Glomerular endothelial cell (primary cell): ENCODE measurements at places on chromosomes 2 and 18.
A peak's percentile ranks its signal among the peaks of the same experiment; 100 is the strongest.

GRCh38 chr2:203796248-203797010 lies 71.1 kb upstream of the CTLA4 start:
- DNase-seq: no peak

- no peak for DNase-seq
Observed at GRCh38 chr18:66668706-66669105, 64.8 kb upstream of the CDH19 start.

GRCh38 chr2:68591225-68591624 lies 52.2 kb upstream of the PROKR1 start:
- no peak for DNase-seq

- no peak for DNase-seq
Observed at GRCh38 chr18:62523631-62524439, 1.0 kb downstream of the ZCCHC2 start.

DNA sequence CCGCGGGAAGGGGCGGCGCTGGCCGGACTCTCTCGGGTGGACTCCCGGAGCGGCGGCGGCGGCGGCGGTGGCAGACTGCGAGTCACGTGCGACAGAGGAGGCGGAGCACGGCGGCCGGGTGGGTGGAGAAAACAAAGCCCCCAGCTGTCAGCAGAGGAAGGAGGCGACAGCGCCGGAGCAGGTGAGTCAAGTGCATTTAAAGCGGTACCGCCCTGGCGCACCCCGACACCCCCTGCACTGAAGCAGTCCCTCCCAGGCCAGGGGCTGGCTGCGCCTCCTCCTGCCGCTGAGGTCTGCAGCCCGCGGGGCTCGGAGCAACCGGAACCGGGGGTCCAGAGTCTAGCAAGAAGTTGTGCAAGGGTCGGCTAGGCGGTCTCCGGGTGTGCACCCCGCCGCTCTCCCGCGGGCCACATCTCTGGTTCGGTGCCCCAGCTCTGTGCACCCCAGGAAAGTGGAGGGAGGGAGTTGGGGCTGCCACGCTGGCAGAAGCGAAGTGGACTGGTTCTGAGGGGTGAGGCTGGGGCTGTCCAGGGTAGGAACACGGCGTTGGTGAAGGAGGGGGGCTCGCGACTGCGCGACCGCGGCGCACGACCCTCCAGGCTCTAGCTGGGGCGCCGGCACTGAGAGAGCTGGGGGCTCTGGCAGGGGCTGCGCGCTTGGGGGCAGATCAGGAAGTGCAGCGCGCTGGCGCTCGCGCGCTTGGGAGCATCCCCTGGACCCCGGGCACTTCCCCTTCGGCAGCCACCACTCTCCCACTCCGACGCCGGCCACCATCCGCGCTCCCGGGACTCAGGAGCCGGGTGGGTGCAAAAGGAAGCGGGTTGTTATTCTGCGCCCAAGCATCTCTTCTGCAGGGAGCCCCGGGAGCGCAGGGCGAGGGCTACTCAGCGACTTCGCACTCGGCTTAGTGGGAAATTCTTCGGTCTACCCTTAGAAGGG lies 64.0 kb upstream of the MAPRE2 start:
- no peak for DNase-seq

DNA sequence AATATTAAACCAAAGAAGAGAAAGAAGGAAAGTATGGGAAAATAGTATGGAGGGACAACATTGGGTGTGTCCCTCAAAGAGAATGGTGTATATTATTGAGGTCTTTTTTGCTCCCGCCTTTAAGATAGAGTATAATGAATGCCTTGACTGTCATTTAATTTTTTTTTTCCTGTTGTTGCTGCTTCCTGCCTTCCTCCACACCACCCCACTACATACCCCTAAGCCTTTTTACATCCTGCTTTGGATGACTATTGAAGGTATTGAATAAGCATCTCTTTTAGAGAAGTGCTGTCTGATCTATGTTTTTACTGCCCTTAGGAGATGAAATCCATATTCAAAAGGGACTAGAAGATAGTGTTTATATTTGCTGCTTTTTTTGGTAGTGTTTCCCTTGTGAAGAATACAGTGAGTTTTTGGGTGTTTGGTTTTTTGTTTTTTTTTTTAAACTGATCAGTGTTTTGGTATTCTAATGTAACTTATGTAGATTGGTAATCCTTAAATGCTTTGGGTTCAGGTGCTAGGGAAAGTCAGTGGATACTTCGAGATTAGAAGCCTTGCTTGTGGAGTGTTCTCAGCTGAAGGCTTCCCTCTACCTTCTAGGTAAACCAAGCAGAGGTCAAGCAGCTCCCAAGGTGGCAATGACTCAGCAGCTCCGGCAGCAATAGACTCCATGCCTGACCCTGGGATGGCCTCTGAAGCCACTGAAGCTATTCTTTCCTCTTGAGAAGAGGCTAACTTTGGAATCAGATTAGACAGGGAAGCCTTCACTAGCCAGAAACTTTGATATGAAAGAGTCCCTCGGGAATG lies 5.0 kb downstream of the FZD7 start:
- DNase-seq: no peak

GRCh38 chr2:118860506-118860905 lies 13.1 kb upstream of the EN1 start:
- DNase-seq: no peak

- DNase-seq: no peak
Observed at GRCh38 chr2:59561281-59561680, 992.2 kb downstream of the BCL11A start.

DNA sequence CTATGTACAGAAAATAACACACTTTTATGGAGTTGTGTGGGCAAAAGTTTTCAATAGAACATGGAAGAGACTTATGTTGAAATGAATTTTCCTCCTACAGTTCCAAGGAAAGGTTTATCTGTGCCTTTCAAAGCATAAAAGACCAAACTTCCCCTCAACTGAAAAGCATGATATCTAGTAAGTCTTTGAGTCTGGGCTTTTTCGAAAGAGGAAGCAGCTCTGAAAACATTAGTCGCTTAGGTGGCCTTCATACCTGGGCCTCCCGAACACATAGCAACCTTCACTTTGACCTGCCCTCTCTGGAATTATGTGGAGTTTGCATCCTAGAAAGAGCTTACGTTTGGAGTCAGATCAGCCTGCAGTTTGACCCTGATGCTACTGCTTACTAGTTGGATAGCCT lies 4.8 kb upstream of the CAPN14 start:
- DNase-seq: no peak

- no peak for DNase-seq
Observed at GRCh38 chr2:171483793-171484192, 38.5 kb upstream of the CYBRD1 start.

- DNase-seq: no peak
Observed at GRCh38 chr2:224947566-224947965, 94.7 kb downstream of the DOCK10 start.

GRCh38 chr2:58203018-58203417 lies 38.1 kb downstream of the FANCL start:
- no peak for DNase-seq

- no peak for DNase-seq
Observed at GRCh38 chr18:58756596-58757240, 85.5 kb downstream of the MALT1 start.

DNA sequence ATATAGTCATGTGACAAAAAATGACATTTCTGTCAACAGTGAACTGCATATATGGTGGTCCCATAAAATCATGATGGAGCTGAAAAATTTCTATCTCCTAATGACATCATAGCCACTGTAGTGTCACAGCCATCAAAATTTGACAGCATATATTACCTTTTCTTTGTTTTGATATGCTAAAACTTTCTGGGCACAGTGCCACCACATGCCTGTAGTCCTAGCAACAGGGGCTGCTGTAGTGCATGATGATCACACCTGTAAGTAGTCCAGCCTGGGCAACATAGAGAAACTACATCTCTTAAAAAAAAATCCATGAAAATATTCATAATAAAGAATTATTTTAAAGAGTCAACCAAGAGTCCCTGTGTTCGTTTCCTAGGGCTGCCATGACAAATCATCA lies 155.5 kb upstream of the SERTAD2 start:
- DNase-seq: no peak

- DNase-seq: no peak
Observed at GRCh38 chr18:13379930-13380690, 161.6 kb downstream of the LDLRAD4 start.

DNA sequence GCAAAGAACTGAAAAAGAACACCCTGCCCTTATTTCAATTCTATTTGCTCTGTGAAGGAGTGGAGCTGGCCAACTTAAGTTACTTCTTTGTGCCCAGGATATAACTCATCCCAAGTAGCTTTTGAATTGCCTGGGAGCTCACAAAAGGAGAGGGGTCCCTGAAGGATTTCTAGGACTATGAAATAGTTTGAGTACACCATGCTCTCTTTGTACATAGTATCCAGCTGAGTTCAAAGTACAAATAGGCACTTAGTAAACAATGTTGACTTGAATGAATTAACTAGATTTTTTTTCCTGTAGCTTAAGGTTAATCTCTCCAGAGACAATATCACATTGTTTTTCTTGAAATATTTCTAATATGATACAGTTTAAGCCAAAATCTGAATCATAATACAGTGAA lies 47.7 kb downstream of the ZC3H15 start:
- DNase-seq: no peak

DNA sequence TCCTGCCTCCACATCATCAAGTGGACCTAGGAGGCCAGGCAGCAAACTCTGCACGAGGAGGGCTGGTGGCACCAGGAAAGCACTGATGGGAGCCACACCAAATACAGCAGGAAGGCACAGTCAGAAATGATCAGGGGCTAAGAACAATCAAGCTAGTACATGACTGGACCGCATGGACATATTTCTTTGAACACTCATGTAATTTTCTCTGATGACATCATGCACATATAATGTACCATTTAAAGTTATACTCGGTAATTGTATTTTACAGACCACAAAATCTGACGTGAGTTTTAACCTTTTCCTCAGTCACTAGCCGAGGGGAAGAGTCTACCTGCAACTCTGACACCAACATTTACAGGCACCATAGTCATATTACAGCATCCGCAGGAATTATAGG lies 76.7 kb downstream of the XDH start:
- no peak for DNase-seq

- no peak for DNase-seq
Observed at GRCh38 chr2:207265869-207266268, 100.1 kb upstream of the KLF7 start.

DNA sequence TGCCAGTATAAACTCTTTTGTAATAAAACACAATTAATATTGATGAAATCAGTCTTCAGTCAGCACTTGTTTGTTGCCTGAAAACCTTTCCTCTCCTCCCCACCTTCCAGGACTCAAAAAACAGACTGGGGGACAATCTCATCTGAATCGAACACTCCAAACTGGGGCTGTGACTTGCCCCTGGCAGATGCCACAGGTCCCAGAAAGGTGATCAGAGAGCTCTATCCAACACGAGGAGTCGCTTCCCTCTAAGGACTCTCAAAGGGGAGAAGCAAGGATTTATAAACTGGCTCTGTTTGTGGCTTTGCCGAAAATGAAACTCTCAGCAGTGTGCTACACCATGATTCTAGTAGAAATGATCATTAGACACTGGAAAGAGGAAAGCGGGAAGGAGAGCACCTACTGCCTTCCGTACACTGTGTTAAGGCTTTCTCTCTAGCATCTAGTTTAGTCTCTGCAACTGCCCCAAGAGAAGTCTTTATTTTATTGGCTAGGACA lies 199.2 kb downstream of the TGIF1 start:
- no peak for DNase-seq

GRCh38 chr18:58268849-58269248 lies 224.8 kb downstream of the NEDD4L start:
- no peak for DNase-seq

- no peak for DNase-seq
Observed at GRCh38 chr2:6073191-6074088, 381.3 kb downstream of the SOX11 start.

DNA sequence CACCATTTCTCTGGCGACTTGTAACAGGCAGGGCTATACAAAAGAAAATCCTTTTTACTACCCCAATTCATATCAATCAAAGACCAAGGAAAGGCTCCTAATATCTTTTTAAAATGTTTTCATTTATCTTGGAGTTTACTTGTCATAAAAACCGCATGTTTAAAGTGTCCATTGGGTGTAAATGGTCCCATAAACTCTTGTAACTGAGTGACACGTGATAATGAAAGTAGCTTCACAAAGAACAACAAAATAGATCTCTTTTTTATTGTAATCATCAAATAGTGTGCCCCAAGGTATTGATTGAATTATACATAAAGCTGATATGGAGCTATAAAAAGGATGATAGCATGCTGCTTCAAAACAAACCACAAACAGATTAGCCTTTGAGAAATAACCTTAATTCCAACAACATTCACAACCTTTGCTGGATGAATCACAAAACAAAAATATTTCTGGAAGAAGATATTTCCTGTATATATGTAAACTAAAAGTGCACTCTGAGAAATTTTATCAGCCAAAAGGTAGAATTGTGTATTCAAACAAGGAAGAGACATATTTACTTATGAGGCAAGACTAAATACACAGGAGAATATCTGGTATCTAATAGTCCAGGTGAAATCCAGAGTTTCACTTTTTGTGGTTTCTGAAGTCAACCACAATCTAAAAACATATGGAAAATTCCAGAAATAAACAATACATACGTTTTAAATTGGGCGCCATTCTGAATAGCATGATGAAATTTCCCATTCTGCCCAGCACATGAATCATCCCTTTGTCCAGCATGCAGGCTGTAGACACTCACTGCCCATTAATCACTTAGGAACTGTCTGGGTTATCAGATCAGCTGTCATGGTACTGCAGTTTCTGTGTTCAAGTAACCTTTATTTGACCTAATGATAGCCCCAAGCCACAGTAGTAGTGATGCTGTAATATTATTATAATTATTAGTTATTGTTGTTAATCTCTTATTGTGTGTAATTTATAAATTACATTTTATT lies 237.5 kb downstream of the PIK3C3 start:
- no peak for DNase-seq

GRCh38 chr18:45690975-45691815 lies 32.8 kb upstream of the SLC14A1 start:
- peak; percentile 23 for DNase-seq

GRCh38 chr2:225122583-225123486 lies 80.6 kb upstream of the DOCK10 start:
- no peak for DNase-seq

DNA sequence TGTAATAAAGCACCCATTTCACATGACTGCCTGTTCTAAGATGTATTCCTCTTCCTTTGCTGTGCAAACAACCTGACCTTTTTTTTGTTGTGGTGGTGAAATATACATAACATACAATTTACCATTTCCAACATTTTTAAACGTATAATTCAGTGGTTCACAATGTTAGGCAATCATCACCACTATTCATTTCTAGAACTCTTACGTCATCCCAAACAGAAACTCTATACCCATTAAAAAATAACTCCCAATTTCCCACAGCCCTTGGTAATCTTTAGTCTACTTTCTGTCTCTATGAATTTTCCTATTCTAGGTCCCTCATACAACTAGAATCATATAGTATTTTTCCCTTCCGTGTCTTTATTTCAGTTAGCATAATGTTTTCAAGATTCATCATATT lies 36.7 kb downstream of the RND3 start:
- no peak for DNase-seq

- DNase-seq: no peak
Observed at GRCh38 chr18:46360102-46360699, 256.0 kb downstream of the HAUS1 start.

DNA sequence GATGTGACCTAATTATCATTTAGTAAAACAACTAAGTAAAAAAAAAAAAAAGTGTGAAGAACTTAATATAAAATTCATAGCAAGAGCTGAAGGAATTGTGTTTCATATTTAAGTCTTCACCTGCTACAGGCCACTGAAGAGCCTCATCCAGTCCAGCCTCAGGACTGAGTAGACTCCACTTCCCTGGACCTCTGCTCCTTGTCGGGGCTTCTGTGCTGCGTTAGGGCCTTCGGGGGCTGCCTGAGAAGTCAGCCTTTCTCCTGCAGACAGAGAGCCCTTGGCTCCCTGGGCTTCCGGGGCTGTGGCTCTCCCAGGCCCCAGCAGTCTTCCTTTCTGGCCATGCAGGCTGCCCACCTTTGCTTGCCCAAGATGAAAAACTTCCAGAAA lies 95.5 kb downstream of the MTCL1 start:
- no peak for DNase-seq
